ENCODE measurements at places on chromosomes 11 and 22.

- no peak for DNase-seq
Measured at GRCh38 chr11:35458846-35459245, 39.5 kb upstream of the SLC1A2 start.

DNA sequence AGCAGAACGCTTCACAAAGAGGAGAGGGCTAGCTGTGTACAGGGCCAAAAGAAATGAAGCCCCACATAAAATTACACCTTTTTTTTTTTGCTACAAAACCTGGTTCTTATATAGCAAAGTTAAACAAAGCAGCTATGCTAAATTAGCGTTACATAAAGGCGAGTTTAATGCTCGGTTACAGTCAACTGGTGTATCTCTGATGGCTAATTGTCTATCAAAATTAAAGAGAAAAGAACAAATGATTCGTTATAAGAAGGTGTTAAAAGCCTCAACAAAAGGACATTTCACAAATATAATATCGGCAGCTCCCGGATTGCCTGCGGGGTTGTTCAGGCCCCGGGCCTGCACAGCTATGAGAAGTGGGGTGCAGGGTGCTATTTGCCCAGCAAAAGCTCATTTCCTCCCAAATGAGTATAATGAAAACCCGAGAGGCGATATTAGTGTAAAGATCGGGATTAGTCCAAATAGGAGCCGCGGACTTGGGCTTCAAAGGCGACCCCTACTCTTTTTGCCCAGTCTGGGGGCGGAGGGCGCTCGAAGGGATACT is 13.3 kb upstream of the PAX6 start:
- DNase-seq, result no peak

DNA sequence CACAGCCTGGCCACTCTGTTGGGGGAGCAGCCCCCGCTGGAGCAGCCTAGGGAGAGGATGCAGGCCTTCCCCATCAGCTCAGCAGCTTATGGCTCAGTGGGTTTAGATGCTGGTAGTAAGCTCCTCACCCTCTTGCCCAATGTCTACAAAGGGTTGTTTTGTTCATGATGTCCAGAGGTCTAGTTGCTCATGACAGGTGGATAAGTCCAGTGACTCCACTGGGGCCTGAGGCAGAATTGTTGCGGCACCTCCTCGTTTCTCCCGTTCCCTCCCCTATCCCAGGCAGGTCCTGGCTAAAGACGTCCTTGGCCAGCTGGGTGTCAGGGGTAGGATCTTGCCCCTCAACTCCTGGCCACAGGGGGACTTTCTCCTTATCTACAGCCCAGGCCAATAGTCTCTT is 233.5 kb upstream of the B3GAT1 start:
- DNase-seq, result no peak

DNA sequence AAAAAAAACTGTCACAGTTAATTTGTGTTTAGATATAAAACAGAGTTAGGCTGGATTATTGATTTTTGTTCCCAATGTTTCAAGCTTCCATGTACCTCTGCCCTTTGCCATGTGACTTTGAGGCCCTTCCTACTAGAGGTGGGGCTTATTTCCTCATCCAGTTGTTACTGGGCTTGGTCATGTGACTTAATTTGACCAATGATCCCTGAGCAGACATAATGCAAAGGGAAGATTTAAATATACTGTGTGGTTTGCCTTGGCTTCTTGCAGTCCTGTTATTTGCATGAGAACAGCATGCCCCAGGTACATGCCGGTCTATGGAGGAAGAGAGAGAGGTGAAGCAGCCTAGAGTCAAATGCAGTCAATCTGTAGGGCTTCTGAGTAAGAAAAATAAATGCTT is 347.0 kb downstream of the MIAT start:
- DNase-seq, result no peak

DNA sequence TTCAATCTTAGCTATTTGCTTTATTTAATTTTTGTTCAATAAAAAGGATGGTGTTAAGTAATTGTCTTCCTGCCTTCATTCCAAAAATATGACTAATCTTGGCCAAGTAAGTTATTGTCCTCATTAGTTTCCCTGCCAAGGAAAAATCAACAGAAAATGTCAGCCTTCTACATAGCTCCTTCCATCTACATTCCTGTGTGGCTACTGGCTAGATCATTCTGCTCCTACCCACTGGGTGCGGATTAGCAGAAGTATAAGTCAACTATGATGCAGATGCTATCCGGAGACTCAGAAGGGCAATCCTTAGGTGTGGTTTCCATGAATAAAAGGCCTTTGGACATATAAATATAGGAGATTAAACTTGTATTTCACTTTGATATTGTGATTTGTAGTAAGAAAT is 154.4 kb downstream of the SBF2 start:
- DNase-seq, result no peak

DNA sequence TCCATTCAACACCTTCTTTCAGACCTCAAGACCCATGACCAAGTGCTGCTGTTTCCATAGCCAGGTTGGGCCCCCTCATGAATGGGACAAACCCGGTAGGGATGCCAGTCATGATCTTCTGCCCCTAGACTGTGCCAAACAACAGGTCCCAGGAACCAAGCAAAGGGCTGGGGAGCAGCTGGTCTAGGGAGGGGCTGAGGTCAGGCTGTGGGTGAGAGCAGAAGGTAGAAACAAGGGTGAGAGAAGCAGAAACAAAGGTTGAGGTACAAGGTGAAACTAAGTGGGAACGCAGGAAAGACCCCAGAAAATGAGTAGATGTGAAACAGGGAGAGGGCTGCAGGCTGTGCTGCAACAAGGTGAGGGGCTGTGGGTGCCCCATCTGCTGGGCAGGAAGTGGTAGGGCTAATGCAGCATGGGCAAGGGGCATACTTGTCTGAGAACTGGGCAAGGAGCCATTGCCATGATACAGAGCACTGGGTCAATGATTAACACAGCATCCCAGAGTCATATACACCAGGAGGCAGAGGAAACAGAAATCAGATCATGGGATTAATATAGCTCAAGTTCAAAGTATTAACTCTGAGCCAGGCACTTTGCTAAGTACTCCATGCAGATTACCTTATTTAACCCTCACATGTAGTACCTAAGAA is 45.9 kb downstream of the SLC1A2 start:
- no peak for DNase-seq

- DNase-seq, result no peak
Measured at GRCh38 chr11:108221371-108221770, 1.1 kb downstream of the NPAT start.

DNA sequence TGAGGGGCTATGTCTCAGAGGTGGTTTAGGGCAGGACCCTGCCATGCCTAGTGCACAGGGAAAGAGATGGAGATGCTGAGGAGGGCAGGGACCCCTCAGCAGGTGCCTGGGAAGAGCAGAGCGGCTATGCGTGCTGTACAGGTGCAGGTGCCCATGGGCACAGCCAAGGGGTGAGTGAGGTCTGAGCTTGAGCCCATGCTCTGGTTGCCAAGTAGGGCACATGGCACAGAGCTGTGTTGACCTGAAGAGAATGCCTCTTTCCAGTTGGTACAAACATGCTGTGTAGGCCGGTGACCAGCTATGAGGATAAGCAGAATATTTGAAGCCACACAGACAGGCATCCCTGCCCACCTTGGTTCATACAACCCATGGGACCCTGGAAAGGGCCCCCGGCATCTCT is 65.8 kb upstream of the NECTIN1 start:
- no peak for DNase-seq

- no peak for DNase-seq
Measured at GRCh38 chr11:60699284-60699691, at the start of gene MS4A8. Gene MS4A8, plus strand, starts transcription at chr11:60699612. Its CDS starts 1,249 bp downstream, at chr11:60700861.

DNA sequence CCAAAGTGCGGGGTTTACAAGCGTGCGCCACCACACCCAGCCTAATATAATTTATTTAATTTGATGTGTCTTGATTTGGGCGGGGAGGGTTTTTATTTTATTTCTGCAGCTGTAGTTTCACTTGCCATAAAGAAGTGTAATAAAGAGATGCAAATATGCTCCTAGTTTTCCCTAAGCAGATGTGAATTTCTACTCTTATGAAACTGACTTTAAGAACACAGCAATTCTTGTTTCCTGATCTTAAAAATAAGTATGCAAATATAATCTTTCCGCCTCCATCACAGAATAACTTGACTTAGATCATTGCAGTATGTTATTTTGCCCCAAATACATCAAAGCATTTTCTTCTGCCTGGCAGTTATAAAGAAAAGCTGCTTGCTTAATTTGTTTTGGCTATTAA is 4.4 kb downstream of the SPCS2 start:
- no peak for DNase-seq

GRCh38 chr22:40340044-40340443 is 6.3 kb upstream of the ADSL start:
- DNase-seq, result no peak

DNA sequence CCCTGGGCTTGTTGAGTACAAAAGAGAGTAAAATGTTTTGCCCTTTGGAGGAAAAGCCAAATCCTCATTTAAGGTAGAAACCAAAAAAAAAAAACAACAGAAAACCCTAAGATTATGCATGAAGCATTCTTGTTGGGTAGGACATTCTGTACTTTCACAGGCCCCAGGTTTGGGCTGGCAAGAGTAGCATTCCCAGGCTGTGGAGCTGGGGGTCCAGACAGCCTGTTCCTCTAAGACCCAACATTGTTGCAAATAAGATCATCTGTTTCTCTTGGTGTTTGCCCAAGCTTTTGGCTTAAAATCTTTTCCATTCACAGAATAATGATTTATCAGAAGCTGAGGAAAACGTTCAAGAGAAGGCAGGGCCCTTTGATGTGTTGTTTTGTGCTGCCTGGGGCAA is 123.8 kb downstream of the MICAL2 start:
- DNase-seq, result no peak

- no peak for DNase-seq
Measured at GRCh38 chr11:78510025-78510596, 64.6 kb downstream of the NARS2 start.

DNA sequence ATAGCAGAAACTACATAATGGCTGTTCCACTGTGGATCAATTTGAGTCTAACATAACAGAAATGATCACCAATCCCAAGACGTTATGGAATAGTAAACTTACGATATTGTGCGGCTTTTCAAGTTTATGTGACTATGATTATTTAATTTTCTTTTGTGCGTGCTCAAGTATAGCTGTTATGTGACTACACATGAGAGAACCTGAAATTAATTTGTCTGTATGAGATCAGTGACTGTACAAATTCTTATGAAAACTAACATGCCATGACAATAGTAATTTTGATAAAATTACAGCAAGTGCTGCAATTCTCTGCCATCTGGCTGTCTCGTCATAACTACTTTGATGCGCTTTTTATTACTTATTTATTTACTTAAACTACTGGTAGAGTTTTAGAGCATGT is 343.2 kb downstream of the DCDC1 start:
- no peak for DNase-seq

- DNase-seq, result no peak
Measured at GRCh38 chr11:772429-773390, 4.6 kb downstream of the GATD1 start.

GRCh38 chr11:2136952-2137201 is 2.3 kb downstream of the IGF2 start:
- no peak for DNase-seq

GRCh38 chr11:68148071-68148805 is 27.1 kb upstream of the CHKA start:
- no peak for DNase-seq

- no peak for DNase-seq
Measured at GRCh38 chr11:69356703-69357457, 62.9 kb downstream of the MYEOV start.

DNA sequence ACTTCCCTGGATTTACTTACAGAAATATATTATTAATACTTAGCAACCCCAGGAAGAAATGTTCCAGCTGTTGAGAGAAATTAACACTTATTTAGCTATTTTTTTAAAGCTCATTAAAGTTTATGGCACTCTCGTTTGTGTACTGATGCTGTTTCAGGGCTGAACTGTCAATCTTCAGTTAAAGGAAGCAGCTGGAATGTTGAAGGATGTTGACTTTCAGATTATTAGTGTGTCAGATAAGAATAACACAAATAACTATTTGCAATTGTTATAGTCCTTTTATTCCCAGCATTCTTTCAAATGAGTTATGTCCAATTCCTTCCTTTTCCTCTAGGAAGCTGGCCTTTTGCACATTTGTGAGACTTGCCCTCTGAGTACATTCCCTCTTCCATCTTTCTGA is 278.2 kb upstream of the RAG2 start:
- no peak for DNase-seq

GRCh38 chr11:44568658-44569473 is 3.4 kb downstream of the CD82 start:
- DNase-seq, result peak; percentile 84

DNA sequence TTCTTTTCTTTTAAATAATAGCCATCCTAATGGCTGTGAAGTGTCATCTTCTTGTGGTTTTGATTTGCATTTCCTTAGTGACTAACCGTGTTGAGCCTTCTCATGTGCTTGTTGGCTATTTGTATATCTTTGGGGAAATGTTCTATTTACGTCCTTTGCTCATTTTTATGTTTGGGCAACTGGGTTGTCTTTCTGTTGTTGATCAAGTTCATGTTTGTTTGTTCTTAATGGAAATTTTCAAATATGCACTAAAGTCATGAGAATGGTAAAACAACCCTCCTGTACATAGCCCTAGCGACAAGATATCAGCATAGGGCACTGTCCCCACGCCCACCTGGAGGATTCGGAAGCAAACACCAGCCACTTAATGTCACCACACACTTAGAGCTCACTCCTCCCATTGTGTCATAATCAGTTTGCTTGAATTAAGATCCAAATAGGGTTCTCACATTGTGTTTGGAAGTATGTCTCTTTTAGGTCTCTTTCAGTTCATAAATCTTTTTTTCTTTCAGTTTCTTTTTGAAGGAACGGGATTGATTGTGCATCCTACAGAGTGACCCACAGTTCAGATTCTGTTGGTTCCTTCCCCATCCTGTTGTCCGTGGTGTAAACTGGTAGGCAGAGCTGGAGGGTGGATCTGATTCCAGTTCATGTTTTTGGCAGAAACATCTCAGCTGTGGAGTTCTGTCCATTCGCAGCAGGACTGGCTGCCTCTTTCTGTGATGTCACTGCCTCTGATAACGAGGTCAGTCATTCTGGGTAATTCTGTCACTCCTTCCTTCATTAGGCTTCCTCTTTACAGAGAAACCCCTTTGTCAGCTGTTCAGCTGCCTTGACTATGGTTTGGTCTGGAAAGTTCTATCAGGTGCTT is 26.4 kb upstream of the ADORA2A start:
- DNase-seq, result no peak

- DNase-seq, result peak; percentile 40
Measured at GRCh38 chr11:1336836-1337646, 27.6 kb upstream of the TOLLIP start.

DNA sequence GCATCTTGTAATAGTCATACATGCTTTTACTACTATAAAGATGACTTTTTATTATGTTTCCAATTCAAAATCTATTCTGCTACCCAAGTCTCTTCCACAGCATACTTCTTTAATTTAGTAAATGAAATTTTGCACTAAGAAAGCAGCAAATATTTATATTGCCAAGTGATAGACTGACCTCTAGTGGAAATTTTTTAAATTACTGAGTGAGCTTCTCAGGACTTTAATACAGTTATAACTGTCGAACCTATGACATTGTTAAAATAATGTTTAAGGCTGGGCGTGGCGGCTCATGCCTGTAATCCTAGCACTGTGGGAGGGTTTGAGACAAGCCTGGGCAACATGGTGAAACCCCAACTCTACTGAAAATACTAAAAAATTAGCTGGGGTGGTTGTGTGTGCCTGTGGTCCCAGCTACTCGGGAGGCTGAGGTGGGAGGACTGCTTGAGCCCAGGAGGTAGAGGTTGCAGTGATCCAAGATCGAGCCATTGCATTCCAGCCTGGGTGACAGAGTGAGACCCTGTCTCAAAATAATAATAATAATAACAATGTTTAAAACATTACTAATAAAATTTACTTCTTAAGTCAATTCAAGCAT is 27.3 kb downstream of the STK33 start:
- DNase-seq, result no peak

- DNase-seq, result no peak
Measured at GRCh38 chr11:27018902-27019529, 21.6 kb upstream of the BBOX1 start.
